ENCODE measurements at places on chromosomes 2 and 18.

DNA sequence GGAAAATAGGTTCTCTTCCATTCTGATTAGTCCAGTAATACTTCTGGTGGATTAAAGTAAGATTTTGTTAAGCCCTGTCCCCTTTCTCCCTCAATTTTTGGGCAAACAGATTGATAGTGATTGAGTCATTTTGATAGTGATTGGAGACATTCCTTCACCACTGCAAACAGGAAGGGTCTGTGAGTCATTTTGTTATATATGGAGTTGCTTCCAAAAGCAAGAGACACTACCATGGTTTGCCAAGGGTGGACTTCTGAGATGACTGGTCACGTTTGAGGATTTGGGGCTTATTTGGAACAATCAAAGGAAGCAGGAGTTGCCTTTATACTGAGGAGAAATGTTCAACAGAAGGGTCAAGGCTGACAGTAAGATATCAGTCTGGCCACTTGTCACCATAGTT is 249.9 kb downstream of the PARD3B start:
- DNase-seq = no peak

- no peak for DNase-seq
Observed at GRCh38 chr2:3094999-3095958, 282.3 kb downstream of the EIPR1 start.

GRCh38 chr2:28415010-28415409 is 22.4 kb downstream of the FOSL2 start:
- no peak for DNase-seq

DNA sequence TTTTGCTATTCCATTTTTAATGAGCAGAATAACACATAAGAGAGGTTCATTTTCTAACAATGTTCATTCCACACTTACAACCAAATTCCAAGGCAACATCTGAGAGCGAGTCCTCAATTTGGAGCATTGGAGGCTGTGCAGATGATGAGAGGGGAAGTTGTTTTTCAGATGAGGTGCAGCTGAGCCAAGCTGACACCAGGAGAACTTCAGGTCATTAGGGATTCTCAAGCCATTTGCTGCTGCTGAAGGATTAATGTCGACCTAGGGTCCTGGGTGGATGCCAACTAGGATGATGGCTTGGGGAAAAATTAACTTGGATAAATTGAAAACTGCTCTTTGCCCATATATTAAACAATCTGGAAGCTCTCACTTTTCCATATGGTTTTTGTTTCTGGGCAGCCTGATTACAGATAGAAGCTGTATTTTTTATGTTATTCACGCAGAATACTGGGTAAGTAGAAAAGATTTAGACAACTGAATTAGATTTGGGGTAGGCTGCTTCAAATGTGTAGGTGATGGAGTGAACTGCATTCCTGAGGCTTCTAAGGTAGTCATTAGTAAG is 206.4 kb upstream of the SLC39A10 start:
- DNase-seq = no peak

GRCh38 chr2:128354726-128355470 is 36.2 kb upstream of the HS6ST1 start:
- DNase-seq = no peak

- DNase-seq = no peak
Observed at GRCh38 chr18:64271975-64272659, 123.2 kb upstream of the LINC00305 start.

DNA sequence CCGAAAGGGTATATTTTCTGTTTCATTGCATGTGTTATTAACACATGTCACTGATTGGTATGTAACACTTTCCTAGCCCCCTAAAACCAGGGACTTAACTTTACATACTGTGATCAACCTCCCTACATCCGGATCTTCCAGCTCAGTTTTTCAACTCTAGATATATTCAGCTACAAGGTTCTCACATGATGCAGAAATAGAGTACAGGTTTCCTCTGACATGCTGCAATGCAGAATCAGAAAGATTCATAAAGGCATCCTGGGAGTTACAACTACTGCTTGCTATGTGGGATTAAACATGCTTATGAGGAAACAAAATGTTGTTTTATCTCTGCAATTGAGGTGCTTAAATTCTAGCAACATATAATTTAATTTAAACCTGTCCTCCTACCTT is 14.0 kb downstream of the FBXO11 start:
- DNase-seq = no peak

GRCh38 chr2:133641942-133642725 is 73.9 kb upstream of the NCKAP5 start:
- no peak for DNase-seq

DNA sequence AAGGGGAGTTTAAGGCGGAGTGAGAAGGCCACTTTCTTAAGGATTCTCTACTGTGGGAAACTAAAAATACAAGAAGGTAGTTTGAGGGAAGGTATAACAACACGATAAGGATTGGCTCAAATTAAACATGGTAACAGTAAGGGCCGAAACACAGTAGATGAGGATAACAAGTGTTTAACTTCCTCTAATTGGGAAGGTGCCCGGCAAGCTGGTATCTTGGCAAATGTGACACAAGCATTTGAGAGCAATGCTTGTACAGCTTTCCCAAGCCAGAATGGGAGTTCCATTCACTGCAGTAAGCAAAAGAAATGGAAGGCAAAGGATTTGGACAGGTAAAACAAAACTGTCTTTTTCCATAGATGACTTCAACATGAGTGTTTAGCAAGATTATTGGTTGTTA is 19.8 kb downstream of the USP40 start:
- no peak for DNase-seq

- DNase-seq = no peak
Observed at GRCh38 chr2:133814890-133815289, 246.6 kb upstream of the NCKAP5 start.

- DNase-seq = no peak
Observed at GRCh38 chr2:7269106-7269643, 352.0 kb downstream of the RNF144A start.

DNA sequence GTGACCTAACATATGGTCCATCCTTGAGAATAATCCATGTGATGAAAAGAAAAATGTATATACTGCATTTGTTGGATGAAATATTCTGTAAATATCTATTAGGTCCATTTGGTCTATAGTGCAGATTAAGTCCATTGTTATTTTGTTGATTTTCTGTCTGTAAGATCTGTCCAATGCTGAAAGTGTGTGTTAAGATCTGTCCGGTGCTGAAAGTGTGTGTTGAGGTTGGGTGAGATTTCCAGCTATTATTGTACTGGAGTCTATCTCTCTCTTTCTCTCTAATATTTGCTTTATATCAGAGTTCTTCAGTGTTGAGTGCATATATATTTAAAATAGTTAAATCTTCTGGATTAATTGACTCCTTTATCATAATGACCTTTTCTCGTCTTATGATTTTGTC is 828.8 kb upstream of the CRIM1 start:
- no peak for DNase-seq

GRCh38 chr2:157256626-157257025 is 879 bp upstream of the GALNT5 start:
- no peak for DNase-seq

GRCh38 chr2:180763263-180763989 is 217.0 kb upstream of the UBE2E3 start:
- no peak for DNase-seq

DNA sequence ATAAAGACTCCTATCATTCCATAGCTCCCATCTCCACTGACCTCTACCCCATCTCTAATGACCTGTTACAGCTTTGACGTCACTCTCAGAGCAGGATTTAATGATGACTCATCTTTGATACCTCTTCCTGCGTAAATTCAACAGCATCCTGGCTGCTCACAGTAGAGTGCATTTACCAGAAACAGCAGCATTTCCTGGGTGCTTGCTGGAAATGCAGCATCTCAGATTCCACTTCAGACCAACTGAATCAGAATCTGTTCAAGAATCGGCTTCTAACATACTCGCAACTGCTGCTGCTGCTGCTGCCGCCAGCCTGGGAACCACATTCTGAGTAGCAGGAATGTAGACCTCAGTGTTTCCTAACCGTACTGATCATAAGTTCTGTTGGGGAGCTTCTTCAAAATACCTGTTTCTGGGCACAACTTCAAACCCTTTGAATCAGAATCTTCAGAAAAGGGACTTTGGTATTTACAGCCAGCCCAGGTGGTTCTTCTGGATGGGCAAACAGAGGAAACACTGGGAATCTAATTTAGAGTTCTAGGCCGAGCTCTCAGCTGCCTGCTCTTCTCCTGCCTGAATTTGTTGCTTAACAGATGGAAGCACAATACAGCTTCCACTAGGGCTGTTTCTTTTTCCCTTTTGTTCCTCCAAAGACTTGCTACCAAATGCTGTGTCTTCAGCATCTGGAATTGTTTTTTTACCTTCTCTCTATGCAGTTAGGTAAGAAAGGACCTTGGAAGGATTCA is 241.4 kb downstream of the NCKAP5 start:
- DNase-seq = no peak

DNA sequence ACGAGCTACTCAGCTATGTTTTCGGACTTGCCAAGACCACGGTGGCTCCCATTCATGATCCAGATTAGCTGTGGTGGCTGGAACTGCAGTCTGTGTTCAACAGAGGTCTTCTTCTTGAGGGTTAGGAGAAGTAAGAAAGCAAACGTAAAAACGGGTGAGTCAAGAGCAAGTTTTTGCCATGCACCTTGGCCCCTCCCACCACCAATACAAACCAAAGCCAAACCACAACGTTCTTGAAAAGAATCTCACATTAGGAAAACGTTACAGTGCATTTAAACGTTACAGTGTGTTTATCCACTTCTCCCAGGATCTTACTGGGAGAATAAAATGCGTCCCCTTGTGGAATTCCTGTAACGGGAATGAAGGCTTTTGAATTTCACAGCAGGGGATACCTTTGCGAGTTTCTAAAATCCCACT is 725 bp downstream of the FBXO48 start:
- DNase-seq = peak; percentile 67

GRCh38 chr2:26187537-26188104 is 14.7 kb downstream of the GAREM2 start:
- DNase-seq = no peak

GRCh38 chr2:31696068-31696467 is 115.3 kb upstream of the SRD5A2 start:
- DNase-seq = no peak

GRCh38 chr18:31410716-31411483 is 34.3 kb downstream of the DSG4 start:
- DNase-seq = no peak

GRCh38 chr2:44752761-44753160 is 188.7 kb upstream of the SIX3 start:
- no peak for DNase-seq

DNA sequence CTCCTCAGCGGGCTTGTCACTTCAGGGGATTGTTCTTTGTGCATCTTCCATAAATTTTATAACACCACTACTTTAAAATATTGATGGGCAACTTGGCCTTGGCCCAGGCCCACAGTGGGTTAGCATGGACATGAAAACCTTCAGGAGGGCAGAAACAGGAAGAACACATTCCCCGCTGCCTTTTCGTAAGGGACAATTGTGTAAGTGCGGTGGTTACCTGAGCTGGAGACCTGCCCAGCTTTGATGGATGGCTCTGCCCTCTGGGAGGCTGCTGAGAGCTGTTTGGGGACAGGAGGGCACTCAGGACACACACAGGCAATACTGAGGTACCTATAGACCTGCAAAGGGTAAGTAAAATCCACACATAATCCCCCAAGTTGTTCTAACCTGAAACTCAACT is 46.8 kb downstream of the FECH start:
- no peak for DNase-seq

- no peak for DNase-seq
Observed at GRCh38 chr2:20676353-20677215, 9.6 kb downstream of the GDF7 start.

- DNase-seq = no peak
Observed at GRCh38 chr18:77369644-77370043, 120.0 kb downstream of the GALR1 start.

DNA sequence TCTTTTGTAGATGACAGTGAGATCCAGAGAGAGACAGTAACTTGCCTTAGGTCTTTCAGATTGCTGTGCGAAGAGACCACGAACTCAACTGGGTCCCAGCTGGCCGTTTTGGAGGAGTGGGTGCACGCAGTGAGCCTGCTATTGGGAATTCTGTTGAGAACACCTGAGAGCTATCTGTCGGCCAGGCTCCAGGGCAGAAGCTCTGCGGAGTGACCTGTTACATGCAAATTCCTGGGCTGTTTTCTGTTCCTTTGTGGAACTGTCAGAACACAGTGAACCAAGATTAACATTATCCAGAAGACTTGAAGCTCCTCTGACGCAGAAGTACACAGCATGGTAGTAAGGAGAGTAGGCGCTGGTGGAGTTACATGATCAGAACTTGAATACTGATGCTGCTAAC is 99.5 kb upstream of the LMAN1 start:
- no peak for DNase-seq

DNA sequence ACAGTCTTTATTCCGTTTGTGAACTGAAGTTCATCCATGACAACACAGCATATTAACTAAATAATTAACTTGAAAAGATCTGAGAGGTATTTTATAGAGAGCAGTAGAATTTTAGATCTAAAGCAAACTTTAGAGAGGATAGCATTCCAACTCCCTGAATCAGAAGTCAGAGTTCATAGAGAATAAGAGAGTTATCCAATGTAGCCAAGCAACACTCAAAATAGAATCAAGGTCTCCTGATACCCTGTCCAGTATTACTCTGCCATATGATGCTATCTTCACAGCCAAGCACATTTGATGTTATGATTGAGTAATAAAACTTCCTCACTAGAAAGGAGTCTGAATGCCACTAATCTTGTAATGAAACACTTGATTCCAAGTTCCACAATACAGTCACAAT is 55.5 kb downstream of the RIT2 start:
- DNase-seq = no peak

GRCh38 chr2:190656301-190656700 is 7.4 kb downstream of the NAB1 start:
- DNase-seq = no peak

GRCh38 chr18:77131100-77131651 is 1.4 kb downstream of the MBP start:
- peak; percentile 59 for DNase-seq

GRCh38 chr2:11679486-11680181 is 9.6 kb upstream of the NTSR2 start:
- no peak for DNase-seq

GRCh38 chr2:25250331-25251070 is 82.1 kb upstream of the POMC start:
- peak; percentile 53 for DNase-seq

- no peak for DNase-seq
Observed at GRCh38 chr2:18788592-18788991, 199.2 kb upstream of the NT5C1B start.

DNA sequence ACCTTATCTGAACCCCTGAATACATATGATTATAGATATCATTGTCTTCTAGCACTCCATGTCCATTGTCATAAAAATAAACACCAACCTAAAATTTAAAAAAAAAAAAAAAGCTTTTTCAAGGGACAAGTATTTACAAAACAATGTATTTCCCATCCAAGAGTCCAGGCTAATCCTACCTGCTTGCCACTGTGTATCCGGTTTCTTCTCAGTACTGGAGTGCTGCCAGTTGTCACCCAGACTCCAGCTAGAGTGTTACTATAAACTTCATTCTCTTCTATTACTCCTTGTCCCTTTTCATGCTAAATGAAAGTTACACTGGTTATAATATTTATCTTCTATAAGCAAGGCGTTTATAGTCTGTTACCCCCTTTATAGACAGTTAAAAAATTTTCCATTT is 35.8 kb downstream of the MSH6 start:
- DNase-seq = no peak

- DNase-seq = no peak
Observed at GRCh38 chr2:113602869-113603466, 24.1 kb upstream of the RABL2A start.

GRCh38 chr2:101732199-101732598 is 34.7 kb downstream of the MAP4K4 start:
- DNase-seq = no peak

All from activated naive CD4-positive, alpha-beta T cell treated with anti-CD3 and anti-CD28 coated beads, Interleukin-2, amount 50 U/mL, for 16 hours (primary cell).